ENCODE measurements at places on chromosomes 6 and 20. TPM values are rescaled to one million over a fixed set of nuclear protein-coding genes. Genes with fewer than 3 reads are reported as not detected.

The STXBP5 gene
- 21.8 TPM for total RNA-seq

The SLC17A5 gene
- total RNA-seq: 14.2 TPM

The TRIM15 gene
- 0.47 TPM for total RNA-seq

The BMP6 gene
- 8.6 TPM for total RNA-seq

The UBE3D gene
- total RNA-seq: 16.1 TPM

The SSR1 gene
- total RNA-seq: 59.3 TPM

The SLCO4A1 gene
- 7.5 TPM for total RNA-seq
